ENCODE measurements at places on chromosomes 2 and 18.

- peak; percentile 19 for DNase-seq
Measured at GRCh38 chr2:133835821-133836619, 267.8 kb upstream of the NCKAP5 start.

- DNase-seq = no peak
Measured at GRCh38 chr18:12287684-12288402, 20.2 kb upstream of the TUBB6 start.

DNA sequence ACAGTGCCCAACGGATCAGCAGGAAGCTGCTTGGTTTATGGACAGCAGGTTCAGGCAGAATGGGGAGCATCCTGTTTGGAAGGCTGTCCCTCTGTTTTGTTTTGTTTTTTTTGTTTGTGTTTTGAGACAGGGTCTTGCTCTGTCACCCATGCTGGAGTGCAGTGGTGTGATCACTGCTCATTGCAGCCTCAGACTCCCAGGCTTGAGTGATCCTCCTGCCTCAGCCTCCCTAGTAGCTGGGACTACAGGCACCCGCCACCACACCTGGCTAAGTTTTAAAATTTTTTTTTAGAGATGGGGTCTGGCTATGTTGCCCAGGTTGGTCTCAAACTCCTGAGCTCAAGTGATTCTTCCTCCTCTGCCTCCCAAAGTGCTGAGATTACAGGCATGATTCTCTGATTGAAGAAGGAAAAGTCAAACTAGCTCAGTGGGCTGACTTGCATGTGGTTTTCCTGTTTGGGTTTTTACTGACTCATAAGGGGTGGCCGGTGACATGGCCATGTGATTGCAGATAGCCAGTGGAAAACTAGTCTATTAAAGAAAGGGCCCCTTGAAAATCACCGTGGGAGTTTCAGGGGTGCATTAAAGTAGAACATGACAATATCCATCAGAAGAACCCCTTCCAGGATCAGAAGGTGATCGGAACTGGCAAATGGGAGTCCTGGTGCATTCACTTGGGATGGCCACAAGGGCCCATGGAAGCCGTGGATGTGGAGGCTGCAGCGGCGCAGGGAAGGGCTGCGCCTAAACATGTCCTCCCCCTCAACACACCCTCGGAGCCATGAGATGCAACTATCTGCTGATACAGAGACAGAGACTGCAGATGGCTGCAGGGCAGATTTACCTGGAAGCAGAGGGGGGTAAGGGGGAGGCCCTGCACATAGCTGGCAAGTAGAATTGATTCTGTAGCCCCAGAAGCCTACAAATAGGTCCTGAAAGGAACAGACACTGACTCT lies 26.5 kb downstream of the AQP12B start:
- peak; percentile 79 for DNase-seq

GRCh38 chr2:86037795-86038192 lies 67.9 kb downstream of the POLR1A start:
- no peak for DNase-seq

DNA sequence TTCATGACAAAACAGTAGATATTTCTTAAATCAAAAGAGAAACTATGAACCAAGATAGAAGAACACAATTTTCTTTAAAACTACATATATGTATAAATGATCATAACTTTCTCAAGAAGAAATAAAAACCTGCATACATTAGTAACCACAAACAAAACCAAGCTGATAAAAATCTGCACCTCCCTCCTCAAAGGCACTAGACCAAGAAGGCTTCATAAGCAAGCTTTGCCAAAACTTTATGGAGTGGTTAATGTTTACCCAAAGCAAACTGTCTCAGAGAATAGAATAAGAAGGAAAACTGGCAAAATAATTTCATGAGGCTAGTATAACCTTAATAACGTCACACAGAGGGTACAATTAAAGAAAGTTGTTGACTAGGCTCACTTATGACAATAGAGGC lies 138.3 kb downstream of the ZBTB7C start:
- no peak for DNase-seq

DNA sequence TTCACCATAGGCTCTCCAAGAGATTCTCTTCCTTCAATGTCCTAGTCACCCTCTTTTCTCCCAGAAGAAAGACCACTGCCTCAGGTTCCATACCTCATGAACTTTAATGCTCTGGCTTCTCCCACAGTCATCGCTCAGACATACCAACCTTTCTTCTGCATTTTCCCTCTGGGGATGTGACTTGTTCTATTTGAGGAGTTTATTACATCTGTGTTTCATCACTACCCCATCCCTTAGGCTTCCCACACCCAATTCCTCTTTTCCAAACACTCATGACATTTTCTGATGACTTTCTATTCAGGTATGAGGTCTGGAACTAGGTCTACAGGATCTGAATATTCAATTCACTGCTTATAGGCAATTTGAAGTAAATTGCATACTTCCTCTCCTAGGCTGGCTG lies 298.6 kb upstream of the MAP2 start:
- DNase-seq = no peak

DNA sequence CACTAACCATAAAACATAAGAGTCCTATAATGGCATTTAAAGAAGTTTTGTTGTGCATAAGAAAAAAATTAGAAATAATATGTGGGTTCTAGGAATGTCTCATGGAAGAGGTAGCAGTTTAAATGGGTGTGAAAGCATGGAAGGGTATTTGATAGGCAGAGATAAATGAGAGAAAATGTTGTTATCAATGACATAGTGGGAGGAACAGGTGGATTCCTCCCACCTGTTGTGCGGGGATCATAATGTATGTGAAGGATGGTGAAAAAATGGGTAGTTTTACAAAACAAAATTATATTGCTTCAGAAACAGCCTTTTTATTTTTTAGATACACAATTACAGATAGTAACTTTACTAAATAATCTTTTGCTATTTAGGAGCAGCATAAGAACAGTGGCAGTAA lies 41.7 kb downstream of the RIT2 start:
- DNase-seq = no peak

DNA sequence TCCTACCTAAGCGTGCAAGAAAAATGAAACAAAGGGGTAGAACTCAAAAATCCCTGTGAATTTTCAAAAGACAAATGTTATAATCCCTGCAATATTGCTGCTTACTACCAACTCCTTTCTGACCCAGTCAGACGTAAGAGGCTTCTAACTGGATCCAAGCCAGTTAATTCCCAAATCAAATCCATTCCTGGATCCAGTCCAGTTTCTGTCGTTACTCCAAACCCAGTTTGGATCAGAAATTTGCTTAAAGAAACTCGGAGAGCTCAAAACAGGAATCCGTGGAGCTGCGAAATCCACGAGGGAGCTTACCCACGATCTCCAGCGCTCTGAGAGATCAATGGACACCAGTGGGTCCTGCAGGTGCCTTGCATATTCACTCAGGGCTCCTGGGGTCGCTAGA lies 62.8 kb upstream of the IKZF2 start:
- DNase-seq = no peak

DNA sequence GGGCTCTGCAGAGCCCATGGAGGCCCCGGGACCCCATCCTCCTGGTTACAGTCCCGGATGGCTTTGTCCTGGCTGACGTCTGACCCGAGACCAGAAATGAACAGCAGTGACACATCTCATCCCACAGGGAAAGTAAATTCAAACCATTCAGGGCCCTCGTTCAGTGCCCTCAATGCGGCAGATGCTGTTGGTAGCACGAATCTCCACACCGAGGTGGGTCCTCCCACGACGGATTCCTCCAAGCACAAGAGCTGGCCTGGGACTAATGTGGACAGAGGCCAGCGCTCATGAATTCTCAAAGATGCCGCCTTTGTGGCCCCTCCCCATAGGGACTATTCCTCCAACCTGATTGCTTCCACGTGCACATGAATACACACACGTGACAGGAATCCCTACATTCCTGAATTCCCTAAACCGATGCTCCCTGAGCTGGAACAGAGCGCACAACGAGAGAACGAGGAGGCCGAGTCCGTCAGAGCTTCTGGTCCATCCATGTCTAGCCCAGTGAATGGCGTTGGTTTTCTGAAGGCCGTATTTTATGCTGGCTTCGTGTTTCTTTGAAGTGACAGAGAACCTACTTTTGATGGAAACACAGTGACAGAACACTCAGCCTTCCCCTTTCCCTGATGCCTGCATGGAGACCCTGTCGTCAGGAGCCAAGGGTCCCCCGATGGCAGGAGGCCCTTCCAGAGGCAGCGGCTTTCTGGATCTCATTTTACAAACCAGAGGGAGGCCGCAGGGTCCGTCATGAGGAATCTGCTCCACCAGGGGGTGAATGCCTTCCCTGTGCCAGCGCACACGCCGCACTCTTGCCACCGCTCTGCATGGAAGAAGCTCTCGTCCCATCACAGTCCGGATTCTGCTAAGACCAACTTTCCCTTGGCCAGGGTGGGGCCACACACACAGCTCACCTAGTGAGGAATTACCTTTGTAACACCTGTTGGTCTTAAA lies 64.3 kb upstream of the SNTG2 start:
- no peak for DNase-seq

DNA sequence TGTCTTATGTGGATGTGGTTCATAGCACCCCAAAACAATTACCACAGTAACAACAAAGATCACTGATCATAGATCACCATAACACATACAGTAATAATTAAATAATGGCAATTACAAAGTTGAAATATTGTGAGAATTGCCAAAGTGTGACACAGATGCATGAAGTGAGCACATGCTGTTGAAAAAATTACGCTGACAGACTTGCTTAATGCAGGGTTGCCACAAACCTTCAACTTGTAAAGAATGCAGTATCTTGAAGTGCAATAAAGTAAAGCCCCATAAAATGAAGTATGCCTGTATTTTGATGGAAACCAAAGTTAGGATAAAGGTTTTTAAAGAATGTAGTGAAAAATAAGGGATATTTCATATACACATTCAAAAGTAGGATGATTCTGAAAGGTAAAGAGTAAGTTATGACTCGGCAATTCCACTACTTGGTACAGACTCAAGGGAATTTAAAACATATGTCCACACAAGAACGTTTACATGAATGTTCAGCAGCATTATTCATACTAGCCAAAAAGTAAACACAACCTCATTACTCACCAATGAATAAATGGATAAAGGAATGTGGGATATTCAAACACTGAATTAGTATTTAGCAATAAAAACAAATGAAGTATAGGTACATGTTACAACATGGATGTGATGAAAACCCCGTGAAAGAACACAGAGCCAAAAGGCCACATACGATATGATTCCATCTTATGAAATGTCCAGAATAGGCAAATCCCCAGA lies 61.6 kb downstream of the SCN9A start:
- DNase-seq = no peak

GRCh38 chr2:177285892-177286715 lies 21.6 kb upstream of the NFE2L2 start:
- DNase-seq = no peak

DNA sequence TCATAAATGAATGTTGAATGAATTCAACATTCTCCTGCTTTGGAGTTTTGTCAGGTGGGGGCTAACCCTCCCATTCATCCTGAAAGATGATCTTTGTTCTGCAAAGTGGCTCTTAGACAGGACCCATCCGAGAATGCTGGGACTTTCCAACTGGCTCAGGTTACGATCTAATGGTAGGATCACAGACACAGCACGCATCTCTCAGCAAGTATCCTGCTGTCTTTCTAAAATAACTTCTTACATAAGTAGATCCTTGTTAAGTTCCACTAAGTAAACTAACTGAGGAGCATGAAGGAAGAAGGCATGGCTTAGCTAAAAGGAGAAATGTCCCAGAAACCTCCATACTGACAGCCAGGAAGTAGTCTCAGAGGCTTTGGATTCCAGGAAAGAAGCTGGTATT lies 23.7 kb downstream of the CYP27A1 start:
- DNase-seq = no peak

GRCh38 chr2:110748489-110748867 lies 16.1 kb downstream of the ACOXL start:
- DNase-seq = peak; percentile 77

- DNase-seq = peak; percentile 28
Measured at GRCh38 chr18:79258447-79258846, 137.3 kb upstream of the NFATC1 start.

- no peak for DNase-seq
Measured at GRCh38 chr18:40652321-40652720, 1302.7 kb upstream of the PIK3C3 start.

GRCh38 chr2:6370753-6371551 lies 494.8 kb downstream of the CMPK2 start:
- no peak for DNase-seq

DNA sequence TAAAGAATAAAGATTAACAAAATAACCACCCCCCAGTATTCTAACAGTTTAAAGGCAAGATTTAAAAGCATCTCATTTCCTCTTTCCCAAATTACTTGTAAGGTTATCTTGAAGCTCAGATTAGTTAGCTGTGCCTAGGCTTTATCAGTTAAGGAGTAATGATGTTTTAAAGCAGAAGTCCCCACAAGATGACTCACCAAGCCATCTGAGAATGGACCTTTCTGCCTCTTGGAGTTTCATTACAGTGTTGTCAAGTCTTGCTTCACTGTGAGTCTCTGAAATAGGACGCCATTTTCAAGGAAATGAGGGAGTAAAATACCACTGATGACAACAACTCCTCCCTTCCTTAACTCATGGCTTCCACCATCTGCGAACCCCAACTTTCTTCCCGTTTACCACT lies 35.9 kb downstream of the ZNF385B start:
- DNase-seq = no peak

DNA sequence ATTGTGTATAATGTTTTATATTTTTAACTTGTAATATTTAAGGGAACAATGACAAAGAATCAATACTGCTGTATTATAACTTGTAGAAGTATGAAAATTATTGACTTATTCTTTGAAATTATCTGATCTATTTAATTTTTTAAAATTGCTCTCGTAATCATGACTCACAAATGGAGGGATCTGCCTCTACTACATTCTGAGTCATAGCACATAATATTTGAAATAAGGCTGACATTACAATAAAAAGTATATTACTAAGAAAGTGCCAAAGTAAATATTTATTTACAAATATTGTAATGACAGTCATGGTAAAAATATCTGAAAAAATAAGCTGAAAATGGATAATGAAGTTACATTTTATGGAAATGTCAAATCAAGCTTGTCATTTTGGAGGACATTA lies 1144.6 kb upstream of the CDH2 start:
- DNase-seq = no peak

GRCh38 chr2:130346741-130347066 lies 4.0 kb downstream of the IMP4 start:
- no peak for DNase-seq

GRCh38 chr2:3303583-3304406 lies 73.8 kb downstream of the EIPR1 start:
- DNase-seq = peak; percentile 87

DNA sequence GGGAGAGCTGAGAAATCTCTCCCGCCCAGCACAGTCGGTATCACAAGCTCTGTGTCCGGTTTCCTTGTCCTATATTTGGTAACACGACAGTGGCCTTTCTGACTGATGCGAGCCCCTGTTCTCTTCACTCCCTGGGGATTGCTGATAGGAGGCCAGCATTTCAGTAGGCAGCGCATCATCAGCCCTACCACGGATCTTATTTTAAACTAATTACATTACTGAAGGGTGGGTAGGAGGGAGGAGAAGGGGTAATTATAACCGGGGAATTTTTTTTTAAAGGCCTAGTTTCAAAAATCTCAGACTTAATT lies 125.6 kb upstream of the LGALSL start:
- DNase-seq = peak; percentile 45

DNA sequence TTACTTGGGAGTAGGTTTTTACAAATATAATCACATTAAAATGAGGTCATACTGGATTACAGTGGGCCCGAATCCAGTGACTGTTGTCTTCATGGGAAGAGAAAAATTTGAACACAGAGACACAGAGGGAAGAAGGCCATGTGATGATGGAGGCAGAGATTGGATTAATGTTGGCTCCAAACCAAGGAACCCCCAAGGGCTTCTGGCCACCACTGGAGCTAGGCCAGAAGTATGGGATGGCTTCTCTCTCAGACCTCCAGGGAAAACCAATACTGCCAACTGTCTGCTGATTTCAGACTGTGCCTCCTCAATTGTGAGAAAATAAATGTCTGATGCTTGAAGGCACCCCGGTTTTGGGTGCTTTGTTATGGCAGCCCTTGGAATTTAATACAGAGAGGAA lies 76.0 kb downstream of the ALPK2 start:
- no peak for DNase-seq
